ENCODE measurements at places on chromosomes 3 and 15.

DNA sequence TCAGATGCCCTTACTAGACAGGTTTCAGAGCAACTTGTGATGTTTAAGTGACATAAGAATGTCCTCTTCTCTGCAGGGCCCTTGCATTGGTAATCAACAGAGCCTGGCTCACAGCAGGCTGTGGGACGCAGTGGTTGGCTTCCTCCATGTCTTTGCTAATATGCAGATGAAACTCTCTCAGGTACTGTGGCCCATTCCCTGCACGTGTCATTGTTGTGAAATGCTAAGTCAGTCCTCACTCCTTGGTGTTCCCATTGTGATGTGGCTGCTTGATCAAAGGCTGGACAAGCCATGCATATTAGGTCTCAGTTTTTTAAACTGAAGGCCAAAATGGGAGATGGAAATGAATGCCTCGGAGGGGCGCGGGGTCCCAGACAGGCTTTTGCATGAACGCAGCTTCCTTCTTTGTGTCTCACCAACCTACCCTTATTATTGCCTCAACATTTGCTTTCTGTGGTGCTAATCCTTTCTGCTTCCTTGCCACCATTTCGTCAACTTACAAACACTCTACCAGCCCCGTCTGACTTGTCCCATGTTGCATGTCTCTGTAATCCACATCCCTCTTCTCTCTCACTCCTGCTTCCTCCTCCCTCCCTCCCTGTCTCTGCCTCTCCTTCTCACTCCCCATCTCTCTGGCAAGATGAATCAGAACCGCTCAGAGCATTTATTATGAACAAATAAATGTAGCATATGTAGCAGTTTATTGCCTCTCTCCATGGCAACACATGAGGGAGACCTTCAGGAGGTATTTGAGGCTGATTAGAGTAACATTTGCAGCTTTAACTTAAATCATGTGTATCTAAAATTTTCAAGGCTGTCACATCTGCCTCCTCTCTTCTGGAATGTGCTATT lies 133.2 kb upstream of the CHRM5 start:
- DNase-seq = no peak

GRCh38 chr3:111675846-111676210 lies 80.7 kb upstream of the ZBED2 start:
- no peak for DNase-seq

- no peak for DNase-seq
Observed at GRCh38 chr15:41899854-41900442, 6.1 kb upstream of the SPTBN5 start.

DNA sequence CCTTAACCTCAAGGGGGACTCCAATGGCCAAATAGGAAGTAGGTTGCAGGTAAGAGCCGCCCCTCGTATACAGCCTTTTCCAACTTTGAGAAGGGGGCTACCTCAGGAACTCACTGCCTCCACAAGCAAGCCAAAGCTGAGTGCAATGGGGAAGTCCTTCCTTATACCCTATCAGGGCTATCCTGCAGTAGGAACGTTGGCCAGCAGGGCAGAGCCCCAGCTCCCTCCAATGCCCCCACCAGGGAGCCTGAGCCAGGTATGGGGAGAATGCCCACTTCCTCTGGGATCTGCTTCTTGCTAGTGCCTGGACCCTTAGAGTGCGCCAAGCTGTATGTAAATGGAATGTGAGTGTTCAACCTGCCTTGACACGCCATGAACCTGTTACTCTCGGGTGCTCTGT lies 16.3 kb downstream of the CACNA2D2 start:
- DNase-seq = no peak

DNA sequence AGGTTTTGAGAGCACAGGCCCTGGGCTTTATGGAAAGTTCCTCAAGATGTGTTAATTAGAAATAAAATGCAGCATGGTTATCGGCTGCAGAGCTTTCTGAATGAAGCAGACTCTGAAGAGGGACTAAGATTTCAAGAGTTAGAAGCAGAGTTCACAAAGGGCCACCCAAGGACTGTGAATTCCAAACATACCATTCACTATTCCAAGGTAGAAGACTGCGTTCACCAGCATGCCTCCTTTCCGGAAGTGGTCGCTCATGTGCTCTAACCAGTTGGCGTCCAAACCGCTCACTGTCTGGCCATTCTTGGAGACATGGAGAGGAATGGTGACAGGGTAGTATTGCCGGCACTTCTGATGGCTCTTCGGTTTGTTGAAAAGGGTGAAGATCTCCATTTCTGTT lies 104.9 kb downstream of the OXNAD1 start:
- DNase-seq = no peak

- DNase-seq = no peak
Observed at GRCh38 chr3:46655271-46655670, 38.2 kb downstream of the ALS2CL start.

GRCh38 chr3:16840101-16840424 lies 44.7 kb upstream of the PLCL2 start:
- DNase-seq = no peak

GRCh38 chr15:68691705-68692104 lies 112.9 kb downstream of the CORO2B start:
- no peak for DNase-seq

GRCh38 chr3:32334675-32335074 lies 57.0 kb upstream of the CMTM7 start:
- no peak for DNase-seq

- DNase-seq = no peak
Observed at GRCh38 chr15:35926007-35926380, 380.0 kb upstream of the DPH6 start.

GRCh38 chr3:170494766-170495165 lies 76.1 kb downstream of the CLDN11 start:
- DNase-seq = no peak

DNA sequence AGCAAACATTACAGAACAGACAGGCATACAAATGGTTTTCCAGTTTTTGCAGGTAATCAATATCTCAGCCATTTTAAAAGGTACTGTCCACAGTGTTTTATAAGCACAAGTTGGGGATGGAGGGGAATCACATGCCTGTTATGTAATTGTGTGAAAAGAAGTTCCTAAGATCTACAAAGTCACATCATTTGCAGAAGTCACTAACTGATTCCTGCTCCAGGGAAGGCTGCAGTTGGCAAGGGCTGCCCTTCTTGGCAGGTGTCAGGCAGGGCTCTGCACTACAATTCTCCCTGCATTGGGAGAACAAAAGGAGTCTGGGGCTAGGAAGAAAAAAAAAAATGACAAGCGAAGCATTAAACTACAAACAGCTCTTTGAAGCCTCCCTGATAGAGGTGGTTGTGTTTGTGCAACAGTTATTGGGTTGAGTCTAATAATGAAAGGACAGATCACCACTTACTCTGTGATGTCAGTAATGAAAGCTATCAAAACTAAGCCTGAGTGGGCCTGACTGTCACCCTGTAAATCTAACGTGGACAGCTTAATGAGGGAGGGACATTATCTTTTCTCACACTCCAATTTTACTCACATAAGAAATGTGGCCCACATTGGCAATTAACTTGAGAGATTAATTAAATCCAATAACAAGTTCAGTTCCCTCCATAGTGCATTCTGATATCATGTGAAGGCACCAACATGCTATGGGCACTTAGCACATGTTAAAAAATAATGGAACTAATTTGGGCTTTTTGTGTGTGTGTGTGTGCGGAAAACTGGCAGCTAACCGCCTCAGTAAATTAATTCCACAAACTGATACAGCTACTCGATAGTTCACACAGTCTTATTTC lies 242.9 kb downstream of the FHIT start:
- no peak for DNase-seq

DNA sequence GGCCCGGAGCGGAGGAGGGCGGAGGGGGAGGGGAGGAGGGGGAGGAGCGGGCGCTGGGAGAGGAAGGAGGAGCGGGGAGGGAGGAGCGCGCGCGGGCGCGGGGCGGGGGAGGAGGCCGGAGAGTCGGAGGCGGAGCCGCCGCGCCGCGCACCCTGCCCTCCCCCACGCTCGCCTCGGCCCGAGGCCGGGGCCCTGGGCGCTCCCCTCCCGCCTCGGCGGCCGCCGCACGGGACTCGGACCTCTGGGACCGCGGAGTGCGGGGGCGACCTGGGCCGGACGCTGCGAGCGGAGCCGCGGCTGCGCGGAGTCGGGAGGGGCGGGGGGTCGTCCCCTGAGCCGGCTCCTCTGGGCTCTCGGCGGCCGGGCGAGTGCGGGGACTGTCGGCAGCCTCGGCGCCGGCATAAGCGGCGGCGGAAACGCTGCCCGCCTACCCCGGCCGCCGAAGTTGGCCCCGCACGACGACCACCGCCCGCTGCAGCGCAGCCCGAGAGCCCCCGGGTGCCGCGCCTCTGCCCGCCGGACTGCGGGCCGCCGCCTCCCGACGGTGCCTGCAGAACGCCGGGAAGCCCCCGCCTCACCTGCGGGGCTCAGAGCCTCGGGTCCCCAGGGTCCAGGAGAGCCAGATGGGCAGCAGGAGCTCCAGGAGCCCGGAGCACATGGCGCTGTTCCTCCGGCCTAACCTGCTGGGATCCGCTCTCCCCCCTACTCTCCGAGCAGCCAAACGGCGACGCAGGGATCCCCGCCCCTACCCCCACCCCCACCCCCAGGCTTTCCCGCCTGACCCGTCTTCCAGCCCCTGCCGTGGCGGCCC lies 406 bp upstream of the GABRB3 start:
- no peak for DNase-seq

DNA sequence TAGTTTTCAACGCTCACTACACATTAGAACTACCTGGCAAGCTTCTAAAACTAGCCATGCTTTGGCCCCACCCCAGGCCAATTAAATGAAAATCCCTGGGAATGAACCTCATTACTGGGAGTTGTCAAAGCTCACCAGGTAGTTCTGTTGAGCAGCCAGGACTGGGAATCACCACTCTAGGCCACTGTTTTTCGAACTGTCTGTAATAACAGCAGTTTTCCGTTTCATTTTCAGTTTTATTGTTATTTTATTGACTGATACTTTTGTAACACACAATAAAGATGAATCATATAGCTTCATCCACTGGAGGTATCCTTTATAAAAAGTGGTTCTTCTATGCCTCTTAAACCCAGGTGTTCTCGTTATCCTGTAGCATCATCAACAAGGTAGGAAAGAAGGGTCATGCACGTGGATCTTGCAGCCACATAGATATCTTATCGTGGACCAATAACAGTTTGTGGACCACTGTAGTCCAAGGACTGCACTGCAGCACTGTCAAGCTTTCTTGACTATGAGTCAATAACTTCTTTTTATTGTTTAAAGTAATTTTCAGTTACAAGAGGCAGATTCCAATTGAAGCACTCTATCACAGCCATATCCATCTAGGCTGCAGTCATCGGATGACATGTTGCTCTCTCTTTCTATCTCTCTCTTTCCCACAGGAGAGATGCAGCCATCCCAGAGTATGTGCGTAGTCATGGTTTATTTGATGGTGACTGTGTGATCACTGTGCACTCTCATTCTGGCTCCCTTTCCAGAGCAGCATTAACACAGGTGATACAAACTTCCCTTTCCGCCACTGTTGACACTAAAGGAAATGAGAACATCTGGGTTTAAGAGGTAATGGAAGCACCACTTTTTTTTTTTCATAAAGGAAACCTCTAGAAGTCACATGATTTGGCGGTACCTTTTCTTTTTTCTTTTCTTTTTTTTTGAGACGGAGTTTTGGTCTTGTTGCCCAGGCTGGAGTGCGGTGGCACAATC lies 39.0 kb upstream of the BLM start:
- no peak for DNase-seq

GRCh38 chr3:39388741-39389248 lies 5.6 kb downstream of the SLC25A38 start:
- DNase-seq = no peak

GRCh38 chr15:101128221-101129015 lies 123.4 kb downstream of the CHSY1 start:
- no peak for DNase-seq

DNA sequence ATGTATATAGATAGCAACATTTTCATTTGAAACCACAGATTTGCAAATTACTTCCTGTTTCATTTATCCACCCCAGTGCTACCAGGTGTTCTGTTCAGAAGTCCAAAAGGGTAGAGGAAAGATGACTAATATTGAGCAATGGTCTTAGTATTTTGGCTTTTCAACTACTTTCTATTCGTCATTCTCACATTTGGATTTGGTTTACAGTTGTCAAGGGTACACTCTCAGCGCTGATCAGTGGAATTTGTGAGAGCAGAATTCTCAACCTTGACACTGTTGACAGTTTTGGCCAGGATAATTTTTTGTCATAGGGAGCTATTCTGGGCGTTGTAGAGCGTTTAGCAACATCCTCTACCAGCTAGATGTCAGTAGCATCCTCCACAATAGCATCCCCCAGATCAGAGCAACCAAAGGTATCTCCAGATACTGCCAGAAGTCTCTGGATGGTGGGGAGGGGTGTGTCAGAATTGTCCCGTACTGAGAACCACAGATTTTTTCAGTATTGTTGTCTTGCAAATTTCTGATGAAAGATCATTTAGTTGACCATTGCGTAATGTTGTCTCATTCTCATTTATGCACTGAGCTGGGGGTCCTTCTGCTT lies 4.2 kb downstream of the HMCES start:
- DNase-seq = no peak

DNA sequence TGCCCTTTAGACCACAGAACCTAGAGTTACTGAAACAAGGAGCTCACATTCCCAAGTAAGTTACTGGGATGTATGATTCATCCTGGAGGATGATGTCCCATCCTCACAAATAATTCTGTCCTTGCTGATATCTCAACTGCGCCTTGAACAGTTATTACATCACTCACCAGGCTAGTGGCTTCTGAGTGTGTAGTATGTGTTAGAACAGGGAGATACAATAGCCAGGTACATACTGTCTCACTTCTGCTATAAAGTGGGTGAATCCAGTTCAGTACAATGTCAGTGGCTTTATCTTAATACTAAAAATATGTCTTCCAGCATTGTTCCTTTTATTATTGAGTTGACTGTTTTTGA lies 483.2 kb upstream of the FRG2C start:
- DNase-seq = no peak

DNA sequence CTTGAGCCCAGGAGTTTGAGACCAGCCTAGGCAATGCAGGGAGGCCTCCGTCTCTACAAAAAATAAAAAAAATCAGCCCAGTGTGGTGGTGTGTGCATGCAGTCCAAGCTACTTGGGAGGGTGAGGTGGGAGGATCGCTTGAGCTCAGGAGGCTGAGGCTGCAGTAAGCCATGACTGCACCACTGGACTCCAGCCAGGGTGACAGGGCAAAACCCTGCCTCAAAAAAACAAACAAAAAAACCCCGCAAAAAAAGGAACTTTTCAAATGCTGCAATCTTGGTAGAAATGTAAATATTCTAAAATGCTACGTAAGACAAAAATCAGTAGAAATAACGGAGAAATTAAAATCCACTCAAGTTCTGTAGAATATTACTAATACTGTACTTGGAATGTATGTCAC lies 108.1 kb upstream of the MELTF start:
- DNase-seq = no peak

GRCh38 chr3:154791611-154792010 lies 288.5 kb upstream of the MME start:
- no peak for DNase-seq

DNA sequence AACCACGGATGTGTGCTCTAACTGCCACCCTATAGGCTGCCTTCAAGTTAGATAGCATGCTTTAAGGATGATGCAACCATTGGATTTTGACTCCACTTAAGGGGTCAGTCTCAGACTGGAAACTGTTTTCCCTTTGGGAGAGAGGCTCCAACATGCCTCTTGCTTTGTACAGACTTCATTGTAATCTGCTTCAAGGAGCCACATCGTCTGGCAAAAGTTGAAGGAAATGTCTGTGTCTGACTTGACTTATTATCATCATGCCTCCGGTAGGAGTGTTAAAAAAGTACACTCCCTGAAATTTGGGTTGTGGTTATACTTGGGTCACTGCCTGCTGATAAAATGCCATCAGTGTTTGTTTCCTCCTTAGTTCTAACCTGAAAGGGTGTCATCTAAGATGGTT lies 245.4 kb upstream of the CDIN1 start:
- no peak for DNase-seq

GRCh38 chr15:51024735-51025453 lies 69.8 kb downstream of the TNFAIP8L3 start:
- no peak for DNase-seq

- no peak for DNase-seq
Observed at GRCh38 chr3:9064251-9064650, 101.0 kb upstream of the RAD18 start.

Data from Kasumi-1 (cell line).